ENCODE measurements at places on chromosomes 4 and X.
A peak's percentile ranks its signal among the peaks of the same experiment; 100 is the strongest.

DNA sequence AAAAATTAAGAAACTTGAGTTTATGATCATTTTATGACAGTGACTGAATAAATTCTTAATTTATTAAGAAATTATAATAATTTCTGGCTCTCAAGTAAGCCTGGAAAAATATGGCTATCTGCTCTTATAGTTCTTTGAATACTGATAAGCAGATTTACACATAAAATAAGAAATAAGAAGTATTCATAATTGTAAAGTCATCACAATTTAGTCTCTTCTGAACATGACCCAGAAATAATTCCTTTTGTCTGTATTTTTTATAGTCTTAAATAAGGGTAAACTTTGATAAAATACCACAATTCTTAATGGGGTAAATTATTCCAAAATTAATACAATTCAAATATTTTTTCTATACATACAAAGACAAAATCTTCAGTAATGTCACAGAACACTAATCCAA is 72.7 kb downstream of the ANKRD17 start:
- no peak for DNase-seq

- DNase-seq: no peak
Observed at GRCh38 chr4:52507774-52508173, 151.3 kb downstream of the USP46 start.

DNA sequence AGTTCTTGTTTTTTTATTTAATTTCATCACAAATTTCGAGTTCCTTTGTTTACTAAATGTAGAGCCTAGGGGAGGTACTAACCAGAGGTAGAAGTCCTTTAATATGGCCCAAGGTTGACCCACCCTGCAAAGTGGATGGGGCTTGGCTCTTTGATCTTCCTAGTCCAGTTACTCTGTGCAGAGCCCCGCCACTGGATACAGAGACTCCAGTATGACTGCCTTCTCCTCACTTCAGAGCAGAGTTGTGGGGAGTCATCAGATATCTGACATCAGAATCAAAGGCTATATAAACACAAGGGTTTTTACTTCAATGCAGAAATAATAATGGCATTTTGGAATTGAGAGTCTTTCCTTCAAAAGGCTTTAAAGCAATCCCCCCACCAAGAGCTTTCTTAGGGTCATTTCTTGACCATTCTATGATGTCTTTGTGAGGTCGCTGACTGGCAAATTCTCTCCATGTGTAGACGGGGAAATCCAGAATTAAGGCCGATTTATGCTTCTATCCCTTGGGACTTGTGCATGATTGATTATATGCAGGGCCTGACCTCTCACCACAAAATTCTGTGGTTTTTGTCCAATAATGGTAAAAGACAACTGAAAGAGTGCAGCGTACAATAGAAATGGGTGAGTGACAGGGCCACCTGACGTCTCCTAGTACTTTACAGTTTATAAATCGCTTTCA is 88.3 kb upstream of the CITED1 start:
- DNase-seq: no peak

GRCh38 chr4:64105903-64106302 is 303.3 kb downstream of the TECRL start:
- DNase-seq: no peak

DNA sequence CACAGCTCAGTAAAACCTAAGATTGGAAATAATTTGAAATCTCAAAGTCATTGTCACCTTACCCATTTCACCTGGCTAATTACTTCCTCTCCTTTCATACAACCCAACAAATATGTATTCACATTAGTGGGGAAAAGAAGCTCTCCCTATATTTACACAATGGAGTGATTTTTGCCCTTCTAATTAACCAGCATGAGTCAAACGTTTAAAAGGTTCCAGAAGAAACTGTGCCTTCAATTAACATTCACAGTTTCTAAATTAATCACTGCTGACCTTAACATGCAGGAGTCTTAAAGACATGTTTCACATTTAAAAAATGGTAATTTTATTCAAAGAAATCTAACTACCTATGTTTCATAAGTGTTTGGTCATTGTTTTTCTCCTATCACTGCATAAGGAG is 254.6 kb downstream of the CBLL2 start:
- DNase-seq: no peak

GRCh38 chr4:186979961-186980745 is 256.5 kb upstream of the FAT1 start:
- DNase-seq: no peak

DNA sequence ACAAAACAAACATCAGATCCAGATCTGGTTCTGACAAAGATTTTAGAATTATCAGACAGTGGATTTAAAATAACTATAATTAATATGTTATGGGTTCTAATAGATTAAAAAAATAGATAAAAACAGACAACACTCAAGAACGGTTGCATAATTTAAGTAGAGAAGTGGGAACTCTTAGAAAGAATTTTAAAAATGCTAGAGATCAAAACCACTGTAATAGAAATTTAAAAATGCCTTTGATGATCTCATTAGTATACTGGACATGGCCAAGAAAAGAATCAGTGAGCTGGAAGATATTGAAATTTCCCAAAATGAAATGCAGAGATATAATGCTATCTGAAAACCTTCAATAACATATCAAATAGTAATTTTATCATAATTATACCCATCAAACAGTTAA is 28.3 kb upstream of the DYNLT3 start:
- no peak for DNase-seq

DNA sequence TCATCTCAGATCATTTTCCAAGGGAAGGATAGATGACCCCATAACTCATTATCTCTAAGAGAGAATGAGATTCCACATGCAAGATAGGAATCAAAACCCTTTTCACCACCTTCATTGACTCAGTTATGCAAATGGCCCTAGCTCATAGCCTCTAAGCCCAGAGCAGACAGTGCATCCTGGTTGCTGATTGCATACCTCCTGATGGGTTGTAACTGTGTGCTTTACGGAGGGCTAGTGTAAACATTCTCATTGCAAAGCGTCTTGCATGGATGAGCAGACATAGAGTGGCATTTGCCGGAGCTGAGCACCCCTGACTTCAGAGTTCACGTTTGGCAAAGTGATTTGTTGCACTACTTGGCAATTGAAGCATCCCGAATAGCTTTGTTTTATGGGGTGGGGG is 151.0 kb downstream of the VCX3A start:
- peak; percentile 35 for DNase-seq

GRCh38 chr4:184732126-184732525 is 1.8 kb downstream of the CENPU start:
- DNase-seq: peak; percentile 16

DNA sequence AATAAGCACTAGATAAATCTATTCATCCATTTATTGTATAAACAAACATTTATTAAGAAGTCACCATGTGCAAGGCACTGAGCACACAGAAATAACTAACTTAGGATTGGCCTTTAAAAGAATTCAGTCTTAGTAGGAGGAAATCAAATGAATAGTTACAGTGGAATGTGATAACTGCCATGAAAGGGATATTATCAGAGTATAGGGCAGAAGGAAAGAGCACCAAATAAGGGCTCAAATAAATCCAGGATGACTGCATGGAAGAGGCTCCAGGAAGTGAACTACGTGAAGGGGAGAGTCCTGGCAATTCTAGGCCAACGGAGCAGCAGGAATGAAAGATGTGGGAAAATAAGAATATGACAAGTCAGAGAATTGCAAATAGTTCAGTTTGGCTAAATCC is 406.0 kb downstream of the INPP4B start:
- DNase-seq: no peak

- no peak for DNase-seq
Observed at GRCh38 chr4:177301126-177301639, 8.5 kb upstream of the NEIL3 start.

DNA sequence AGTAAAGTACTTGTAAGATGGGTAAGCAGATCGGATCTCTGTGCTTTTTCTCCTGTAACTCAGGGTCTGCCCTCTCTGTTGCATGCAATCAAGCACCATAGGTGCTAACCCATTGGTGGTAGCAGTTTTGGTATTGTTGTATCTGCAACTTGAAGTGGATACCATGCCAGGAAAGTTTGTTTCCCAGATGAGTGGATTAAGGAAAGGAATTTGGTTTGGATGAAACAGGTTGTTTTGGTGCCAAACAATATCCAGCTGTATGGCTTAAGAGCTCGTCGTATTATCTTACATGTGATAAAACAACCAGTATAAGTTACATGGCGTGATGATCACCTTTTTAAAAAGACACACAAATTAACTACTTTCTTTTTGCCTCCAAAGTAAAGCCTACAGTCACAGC is 280.9 kb upstream of the TENM3 start:
- DNase-seq: no peak

DNA sequence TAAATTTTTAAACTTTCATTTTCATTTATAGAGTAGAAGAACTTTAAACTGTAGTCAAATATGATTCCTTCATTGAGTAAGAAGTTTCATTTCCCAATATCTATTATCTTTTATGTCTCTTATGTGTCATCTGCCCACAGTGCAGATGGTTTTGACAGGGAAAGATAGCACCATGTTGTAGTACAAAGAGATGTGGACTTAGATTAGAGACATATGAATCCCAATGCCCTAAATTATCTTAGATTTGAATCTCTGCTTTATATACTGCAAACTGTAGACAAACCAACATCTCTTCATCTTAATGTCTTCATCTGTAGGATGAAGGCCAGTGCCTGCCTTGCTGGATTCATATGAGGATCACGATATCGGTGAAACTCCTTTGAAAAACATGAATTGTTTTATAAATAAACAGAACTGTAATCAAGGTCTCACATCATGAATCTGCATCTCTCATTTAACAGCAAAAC is 217.5 kb downstream of the BANK1 start:
- no peak for DNase-seq

GRCh38 chr4:113971706-113972360 is 7.6 kb downstream of the ARSJ start:
- no peak for DNase-seq

DNA sequence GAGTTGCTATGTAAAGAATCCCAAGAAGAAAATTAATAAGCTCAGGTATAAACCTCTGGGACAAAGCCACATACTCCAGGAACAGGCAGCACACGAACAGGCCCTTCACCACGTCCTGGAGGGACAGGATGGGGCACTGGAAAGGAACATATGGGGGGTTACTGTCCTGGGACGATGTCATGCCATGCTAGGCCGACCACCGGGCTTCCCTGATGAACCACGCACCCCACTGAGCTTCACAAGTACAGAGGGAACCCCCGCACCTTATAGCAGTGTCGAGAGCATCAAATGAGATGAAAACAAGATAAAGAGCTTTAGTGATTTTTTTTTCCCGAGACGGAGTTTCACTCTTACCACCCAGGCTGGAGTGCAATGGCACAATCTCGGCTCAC is 19.1 kb downstream of the NOP14 start:
- no peak for DNase-seq

- DNase-seq: no peak
Observed at GRCh38 chr4:15648600-15648999, 6.6 kb downstream of the FBXL5 start.

DNA sequence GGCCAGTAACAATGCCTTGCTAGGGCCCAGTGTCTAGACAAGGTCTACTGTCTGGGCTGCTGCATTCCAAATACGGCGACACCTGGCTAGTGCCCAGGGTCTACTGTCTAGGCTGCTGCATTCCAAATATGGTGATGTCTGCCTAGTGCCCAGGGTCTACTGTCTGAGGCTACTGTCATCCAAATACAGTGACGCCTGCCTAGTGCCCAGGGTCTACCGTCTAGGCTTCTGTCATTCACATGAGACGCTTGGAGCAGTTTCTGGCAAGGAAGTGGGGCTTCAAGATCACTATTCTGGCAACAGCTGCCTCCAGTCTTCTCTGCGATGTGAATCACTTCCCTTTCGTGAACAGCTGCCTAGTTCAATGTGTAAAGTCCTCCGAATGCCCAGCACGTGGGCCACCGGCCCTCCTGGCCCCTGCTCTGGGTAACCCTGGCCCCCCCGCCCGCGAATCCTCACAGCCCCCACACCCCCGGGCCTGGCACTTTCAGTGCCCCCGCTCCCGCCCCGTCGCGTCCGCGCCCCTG is 12.7 kb downstream of the ACOX3 start:
- no peak for DNase-seq

- DNase-seq: no peak
Observed at GRCh38 chrX:154695911-154696675, 42.7 kb upstream of the CTAG2 start.

DNA sequence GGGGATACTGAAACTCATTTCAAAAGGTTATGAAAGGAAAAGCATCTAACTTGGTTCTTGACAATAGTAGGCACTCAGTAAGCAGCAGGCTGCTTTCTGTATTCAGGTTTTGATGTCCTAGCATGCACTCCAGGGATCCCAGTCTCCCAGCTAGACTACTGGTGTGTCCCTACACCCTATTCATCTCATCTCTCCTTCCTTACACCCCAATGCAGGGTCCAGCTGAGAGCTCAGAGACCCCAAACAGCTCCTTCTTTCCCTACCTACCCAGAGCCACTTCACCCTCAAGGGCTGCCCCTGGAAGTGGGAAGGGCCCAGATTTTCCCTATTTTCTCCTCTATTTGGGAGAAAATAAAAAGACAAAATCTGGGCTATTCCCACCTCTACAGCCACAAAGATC is 1.6 kb upstream of the EFNB1 start:
- DNase-seq: no peak

GRCh38 chrX:33324099-33324498 is 112.8 kb upstream of the DMD start:
- DNase-seq: no peak

DNA sequence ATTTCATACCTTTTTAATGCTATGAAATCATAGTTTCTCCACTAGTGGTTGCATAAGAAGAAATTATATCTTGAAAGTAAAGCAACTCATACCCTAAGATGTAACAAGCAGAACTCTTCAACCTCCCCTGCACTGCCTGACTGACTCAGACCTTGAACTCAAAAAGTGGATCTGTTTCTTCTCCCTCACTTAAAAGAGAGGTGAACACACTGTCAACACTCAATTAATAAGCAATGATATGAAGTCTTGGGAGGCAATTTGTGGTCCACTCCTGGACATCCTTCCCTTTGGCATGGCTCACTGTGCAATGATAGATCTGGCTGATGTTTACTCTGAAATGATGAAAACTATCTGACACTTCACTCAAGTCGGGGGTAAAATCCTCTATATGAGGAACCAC is 282.0 kb upstream of the DKK2 start:
- no peak for DNase-seq

- no peak for DNase-seq
Observed at GRCh38 chr4:168487282-168488035, 7.2 kb upstream of the DDX60L start.

- peak; percentile 50 for DNase-seq
Observed at GRCh38 chr4:40190880-40191815, 5.7 kb upstream of the RHOH start.

GRCh38 chr4:72505314-72505744 is 63.7 kb downstream of the ADAMTS3 start:
- no peak for DNase-seq

GRCh38 chr4:40283968-40284367 is 51.2 kb upstream of the CHRNA9 start:
- no peak for DNase-seq

GRCh38 chrX:53813670-53814440 is 127.3 kb upstream of the HUWE1 start:
- no peak for DNase-seq

- DNase-seq: no peak
Observed at GRCh38 chr4:47468706-47469365, 5.3 kb upstream of the COMMD8 start.

GRCh38 chr4:152399246-152399645 is 136.6 kb downstream of the FBXW7 start:
- DNase-seq: no peak
